ENCODE measurements at places on chromosomes 12 and 14. TPM values are rescaled to one million over a fixed set of nuclear protein-coding genes. Genes with fewer than 3 reads are reported as not detected.

MYF5 gene
- total RNA-seq: not detected

GLT1D1 gene
- not detected for total RNA-seq

P2RX2 gene
- 0.17 TPM for total RNA-seq

GRCh38 chr12:53207042-53207441 lies at the start of gene ITGB7:
Gene ITGB7, minus strand, starts transcription at chr12:53207251. Its CDS starts 6,808 bp downstream, at chr12:53200443.
- no peak for DNase-seq

DNA sequence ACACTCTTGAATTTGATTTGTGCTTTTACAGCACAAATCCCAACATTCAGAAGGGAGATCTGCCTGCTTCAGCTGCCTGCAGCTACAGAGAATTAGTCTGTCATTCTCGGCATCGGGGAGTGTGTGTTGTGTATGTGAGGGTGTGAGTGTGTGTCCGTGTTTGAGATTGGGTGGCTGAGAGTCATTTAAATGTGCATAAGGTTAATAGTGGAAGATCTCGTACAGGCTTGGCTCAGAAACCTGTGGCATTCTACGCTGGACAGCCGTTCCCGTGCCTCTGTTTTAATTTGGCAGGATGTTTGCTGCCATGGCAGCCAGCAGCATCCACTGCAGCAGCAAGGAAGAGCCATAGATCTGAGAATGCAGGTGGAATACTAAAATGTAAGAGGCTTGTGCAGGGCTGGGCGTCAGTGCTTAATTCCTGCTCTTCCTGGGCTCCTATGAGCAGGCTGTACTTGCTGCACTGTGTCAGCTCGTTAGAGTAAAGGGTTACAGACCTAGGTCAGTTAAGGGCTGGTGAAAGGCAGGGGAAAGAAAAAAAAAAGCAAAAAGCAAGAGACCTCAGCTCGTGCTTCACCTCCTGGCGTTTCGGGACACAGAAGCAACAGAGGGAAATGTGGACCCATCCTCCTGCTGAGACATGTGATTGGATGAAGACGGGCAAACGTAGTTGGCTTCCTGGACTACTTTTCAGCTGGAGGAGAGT lies 205.4 kb downstream of the NAV3 start:
- DNase-seq: peak; percentile 13

DNA sequence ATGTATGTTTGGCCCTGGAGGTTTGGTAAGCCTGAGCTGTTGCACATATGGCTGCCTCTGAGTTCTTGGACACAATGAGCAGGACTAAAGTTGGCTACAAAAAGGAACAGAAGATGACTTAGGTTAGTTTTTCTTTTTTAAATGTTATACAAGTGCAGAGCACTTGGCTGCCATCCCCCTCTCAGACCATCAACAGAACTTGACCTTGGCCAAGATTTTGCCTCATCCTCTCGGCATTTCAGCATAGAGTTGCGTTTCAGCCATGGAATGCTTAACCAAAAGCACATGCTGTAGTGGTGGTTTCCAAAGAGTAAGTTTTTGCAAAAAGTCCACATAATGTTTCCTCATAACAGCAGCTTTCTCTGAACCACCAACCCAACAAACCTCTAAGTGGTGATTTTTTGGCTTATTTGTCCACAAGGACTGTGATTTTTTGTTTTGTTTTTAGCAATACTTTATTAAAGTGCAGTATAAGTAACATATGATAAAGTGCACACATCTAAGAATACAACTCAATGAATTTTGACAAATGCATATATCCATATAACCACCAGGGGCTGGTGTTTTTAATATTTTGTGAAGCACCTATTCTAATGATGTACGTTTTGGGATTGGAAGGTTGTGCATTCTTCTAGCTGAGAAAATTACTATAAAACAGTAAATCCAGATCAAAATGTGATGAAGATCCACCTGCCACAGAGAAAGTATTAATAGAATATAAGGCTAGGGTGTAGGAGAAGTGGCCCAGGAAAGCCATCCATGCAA lies 12.1 kb upstream of the GALNT16 start:
- no peak for DNase-seq

DNA sequence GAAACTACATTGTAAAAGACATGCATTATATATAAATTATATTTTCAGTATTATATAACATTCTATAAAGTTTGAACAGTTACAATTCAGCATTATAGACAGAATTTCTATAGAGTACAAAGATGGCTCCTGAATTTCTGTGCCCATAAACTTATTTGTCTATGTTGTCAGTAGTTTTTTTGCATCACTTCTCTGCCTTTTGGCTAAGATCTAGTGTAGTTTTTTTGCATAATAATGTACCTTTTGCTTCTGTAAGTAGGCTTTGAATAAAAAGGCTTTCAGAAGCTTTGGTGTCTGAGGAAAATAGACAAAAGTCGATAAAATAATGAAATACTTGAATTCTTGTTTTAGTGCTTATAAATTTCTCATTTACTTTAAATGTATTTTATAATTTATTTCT lies 11.1 kb downstream of the DNAL1 start:
- no peak for DNase-seq

DNA sequence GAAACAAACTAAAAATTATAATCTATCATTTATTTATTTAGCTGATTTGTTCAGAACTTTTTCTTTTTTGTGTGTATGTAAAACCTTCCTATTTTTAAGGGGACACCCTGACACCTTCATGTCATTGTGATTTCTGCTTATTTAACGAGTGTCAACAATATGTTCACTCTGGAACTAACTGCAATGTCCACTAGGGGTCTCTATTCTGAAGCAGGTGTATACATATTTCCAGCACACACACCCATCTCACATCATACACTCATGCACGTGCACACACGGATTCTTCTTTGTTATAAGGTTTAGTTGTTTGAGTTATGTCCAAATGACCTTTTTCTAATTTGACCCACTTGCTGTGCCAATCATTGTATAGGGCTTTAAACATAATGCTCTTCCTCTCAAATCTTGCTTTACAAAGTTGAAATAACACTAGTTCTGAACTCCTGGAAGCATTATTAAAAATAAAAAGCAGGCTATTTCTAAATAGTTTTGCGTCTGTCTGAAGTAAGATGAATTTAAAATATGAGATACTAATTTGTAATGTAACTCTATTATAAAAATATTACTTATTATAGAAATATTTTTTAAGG lies 15.5 kb downstream of the E2F7 start:
- peak; percentile 90 for DNase-seq

DNA sequence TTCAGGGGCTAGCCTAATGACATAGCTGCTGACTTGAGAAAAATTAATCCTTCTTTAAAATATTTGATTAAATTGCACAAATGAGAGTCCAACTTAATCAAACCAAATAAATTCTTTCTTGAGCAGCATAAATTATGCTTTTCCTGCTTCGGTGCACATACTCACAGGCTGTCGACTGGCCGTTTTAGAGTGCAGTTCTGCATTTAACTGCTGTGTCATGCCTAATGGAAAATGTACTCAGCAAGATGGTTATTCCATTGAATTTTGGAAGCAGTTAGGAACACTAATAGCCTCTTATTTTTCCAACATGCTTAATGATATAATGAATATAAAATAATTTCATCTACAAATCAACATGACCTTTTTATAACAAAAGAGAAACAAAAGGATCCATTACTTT lies 266.1 kb upstream of the LRIG3 start:
- DNase-seq: no peak

DNA sequence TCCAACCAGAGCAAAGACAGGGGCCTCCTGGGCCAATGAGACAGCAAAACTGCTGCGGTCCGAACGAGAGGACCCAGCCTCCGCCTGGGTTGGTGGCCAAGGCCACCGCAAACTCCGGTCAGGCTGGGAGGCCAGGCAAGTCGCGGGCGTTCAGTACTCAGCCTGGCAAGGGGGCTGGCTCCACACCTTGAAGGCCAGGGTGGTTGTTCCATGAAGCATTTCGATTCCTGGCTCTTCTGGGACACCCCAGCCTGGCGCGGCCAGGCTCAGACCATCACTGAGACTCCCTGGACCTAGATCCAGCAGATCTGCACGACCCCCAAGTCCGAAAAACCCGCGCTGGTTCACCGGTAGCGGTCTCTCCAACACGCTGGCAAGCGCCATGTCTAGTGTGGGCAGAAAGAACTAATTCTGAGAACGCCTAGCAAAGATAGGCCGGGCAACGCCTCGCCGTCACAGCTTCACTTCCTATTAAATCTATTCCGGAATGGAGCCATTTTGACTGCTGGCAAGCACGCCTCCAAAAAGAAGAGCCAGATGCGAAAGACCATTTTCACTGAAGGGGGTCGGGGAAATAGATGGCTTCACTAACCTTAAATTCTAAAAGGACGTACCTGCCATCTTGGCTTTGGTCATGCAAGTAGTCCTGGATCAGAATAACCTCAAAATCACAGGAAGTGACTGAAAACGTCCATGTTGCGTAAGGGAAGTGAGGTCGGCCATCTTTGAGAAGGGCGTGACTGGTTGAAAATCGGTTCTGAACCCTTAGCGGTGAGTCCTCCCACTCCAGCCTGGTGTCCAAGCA lies at the start of gene PSMB5:
Gene PSMB5, minus strand, starts transcription at position 403 of the 805 bp plus-strand sequence. Its CDS starts 19 bp downstream, at position 384.
- peak; percentile 98 for DNase-seq

GRCh38 chr14:98189511-98189910 lies 1082.5 kb downstream of the BCL11B start:
- no peak for DNase-seq

DNA sequence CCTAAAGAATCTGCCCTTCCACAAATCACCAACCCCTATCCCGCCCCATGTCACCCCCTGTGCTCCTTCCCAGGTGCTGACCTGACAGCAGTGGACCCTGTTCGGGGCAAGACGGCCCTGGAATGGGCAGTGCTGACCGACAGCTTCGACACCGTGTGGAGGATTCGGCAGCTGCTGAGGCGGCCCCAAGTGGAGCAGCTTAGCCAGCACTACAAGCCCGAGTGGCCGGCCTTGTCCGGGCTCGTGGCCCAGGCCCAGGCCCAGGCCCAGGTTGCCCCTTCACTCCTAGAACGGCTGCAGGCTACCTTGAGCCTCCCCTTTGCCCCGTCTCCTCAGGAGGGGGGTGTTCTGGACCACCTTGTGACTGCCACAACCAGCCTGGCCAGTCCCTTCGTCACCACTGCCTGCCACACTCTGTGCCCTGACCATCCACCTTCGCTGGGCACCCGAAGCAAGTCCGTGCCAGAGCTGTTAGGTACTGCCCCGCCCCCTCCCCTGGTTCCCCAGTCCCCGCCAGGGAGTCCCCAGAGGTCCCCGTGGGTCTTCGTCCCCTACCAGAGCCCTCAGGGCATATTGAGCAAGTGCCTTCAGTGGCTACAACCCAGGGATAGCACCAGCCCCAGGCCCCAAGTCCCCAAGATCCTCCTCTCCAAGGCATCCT lies 2.7 kb downstream of the ANKRD33 start:
- no peak for DNase-seq

DNA sequence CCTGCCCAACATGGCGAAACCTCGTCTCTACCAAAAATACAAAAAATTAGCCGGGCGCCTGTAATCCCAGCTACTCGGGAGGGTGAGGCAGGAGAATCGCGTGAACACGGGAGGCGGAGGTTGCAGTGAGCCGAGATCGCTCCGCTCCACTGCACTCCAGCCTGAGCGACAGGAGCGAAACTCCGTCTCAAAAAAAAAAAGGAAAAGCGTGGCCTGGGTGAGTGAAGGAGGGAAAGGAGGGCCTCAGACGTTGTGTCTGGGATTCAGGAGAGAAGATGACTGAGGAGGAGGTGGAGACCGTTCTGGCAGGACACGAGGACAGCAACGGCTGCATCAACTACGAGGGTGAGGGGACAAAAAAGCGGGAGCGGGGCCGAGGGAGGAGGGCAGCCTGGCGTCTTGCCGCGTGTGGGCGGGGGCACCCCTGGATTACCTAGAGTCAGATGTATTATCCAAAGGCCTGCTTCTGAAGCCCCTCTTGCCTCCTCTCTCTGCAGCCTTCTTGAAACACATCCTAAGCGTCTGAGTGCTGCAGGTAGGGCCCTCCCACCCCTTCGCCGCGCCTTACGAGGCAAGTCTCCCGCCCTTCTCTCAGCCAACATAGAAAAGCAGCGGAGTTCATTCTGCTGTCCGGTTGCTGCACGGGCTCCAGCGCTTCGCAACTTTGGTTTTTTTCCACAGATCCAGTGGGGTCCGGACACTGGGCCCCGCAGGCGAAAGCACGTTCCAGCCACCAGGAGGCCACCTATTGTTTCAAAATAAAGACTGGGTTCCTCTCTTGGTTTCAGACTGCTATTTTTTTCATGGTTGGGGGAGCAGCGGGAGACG lies 744 bp upstream of the MYL6 start:
- peak; percentile 88 for DNase-seq

DNA sequence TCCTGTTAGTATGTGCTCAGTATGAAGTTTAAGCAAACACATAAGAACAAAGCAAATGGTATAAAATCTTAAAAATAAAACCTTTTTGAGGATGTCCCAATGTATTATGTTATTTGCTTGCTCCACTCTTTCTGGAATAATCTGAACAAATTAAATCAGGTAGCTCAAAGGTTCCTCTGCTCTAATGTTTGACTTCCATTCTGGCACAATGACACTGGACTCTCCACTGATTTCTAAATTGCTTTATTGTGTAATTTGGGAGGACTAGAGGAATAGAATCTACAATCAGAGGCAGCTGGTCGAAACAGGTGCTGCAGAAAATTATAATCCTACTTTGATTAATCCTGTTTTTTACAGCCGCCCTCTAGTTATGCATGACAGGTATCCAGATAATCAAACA lies 523.7 kb upstream of the FOXG1 start:
- DNase-seq: no peak

GRCh38 chr14:103828315-103828967 lies 18.9 kb downstream of the PPP1R13B start:
- DNase-seq: peak; percentile 63

DNA sequence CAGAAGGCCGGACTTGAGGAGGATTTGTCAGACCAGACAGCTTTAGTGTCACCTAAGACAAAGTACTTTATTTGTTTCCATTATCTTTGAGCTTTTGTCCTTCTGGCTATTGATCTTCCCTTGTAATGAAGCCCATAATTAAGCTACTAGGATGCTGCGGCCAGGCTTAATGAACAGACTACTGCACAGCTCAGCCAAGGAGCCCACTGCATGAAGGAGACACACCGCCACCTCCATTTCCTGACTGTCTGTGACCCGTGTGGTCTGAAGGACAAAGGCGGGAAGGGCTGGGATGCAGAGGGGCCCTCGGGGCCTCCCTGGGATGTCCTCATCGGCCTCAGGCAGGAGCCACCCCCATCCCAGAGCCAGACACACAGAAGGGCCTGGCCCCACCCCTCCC lies 31.0 kb upstream of the GALNT9 start:
- no peak for DNase-seq

DNA sequence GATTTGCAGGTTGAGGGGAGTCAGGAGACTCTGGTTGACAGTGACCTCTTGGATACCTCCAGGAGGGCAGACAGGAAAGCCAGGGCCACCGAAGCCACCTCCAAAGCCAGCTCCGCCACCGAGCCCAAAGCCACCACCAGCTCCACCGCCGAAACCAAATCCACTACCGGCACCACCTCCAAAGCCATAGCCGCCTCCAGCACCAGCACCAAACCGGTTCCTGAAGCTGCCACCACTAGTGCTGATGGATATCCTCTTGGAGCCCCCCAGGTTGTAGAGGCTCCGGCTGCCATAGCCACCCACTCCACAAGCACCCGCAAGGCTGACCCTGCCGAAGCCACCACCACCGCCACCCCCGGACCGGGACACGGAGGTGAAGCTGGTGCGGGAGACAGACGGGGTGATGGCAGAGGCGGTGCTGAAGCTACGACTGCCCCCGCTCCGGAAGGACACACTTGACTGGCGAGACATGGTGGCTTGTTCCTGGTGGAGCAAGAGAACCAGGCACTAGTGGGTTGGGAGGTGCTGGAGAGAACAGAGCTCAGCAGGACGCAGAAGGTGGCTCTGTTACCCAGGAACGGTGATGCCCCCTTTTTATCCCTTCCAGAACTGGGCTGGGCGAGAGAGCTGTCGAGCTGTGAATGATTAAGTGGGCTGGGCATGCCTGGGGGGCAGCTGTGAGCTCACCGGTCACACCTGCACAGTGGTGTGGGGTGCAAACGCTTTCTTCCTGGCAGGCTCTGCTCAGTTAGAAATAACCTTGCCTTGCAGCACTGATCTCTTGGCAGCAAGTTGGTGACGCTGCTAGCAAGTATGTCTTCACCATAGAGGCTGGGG lies at the start of gene KRT5:
Gene KRT5, minus strand, starts transcription at position 569 of the 837 bp plus-strand sequence. Its CDS starts 98 bp downstream, at position 471.
- DNase-seq: no peak

All from dermis blood vessel endothelial cell (primary cell).